ENCODE measurements at places on chromosomes 11 and 22.
A peak's percentile ranks its signal among the peaks of the same experiment; 100 is the strongest.

GRCh38 chr11:116791002-116791812 is 472 bp downstream of the APOA5 start:
- DNase-seq: peak; percentile 84

GRCh38 chr22:38042488-38042790 is 14.8 kb upstream of the PICK1 start:
- no peak for DNase-seq

DNA sequence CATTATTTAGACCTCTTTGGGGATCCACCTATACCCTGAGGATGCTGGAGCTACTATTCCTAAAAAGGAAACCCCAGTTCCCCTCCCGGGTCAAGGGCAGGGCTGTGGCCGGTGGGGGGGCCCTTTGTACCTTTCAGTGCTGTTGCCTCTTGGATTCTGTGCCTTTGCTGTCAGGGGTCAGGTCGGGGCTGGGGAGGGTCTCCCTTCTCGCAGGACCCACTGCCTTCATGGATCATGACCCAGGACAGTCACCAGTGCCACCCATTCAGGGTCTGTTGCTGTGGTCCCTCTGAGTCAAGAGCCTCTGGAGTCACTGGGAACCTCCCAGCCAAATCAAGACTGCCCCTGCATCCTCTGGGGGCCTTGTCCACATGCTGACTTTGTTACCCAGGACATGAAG is 78.1 kb upstream of the CCND1 start:
- no peak for DNase-seq

DNA sequence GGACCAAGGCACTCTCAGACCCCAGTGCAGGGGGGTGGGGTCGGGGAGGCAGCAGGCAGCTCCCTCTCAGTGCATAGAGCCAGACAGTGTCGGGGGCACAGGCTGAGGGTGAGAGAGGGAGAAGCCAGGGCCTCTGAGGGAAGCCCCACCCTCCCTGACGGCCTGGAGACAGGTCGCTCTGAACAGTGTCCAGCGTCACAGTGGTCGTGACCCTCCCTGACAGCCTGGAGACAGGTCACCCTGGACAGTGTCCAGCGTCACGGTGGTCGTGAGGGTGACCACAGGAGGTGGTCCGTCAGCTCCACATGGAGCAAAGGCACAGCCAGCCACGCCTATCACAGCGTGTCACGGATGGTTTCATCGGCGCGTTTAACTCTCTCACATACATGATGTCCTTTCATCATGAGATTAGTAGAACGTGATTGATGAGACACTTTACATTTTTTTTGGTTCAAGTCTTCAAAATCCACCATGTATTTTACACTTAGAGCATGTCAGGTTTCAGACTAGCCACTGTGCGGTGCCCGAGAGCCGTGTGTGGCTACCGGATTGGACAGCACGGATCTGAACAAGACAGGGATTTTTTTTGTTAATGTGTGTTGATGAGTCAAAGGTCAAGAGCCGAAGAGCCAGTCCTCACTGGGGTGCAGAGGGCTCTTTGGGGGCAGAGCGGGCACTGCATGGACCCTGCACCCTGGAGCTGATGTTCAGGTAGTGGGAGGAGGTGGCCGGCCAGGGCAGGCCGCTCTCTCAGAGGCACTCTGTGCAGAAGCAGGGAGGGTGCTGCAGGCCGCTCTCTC is 23.9 kb upstream of the PANX2 start:
- DNase-seq: peak; percentile 87

DNA sequence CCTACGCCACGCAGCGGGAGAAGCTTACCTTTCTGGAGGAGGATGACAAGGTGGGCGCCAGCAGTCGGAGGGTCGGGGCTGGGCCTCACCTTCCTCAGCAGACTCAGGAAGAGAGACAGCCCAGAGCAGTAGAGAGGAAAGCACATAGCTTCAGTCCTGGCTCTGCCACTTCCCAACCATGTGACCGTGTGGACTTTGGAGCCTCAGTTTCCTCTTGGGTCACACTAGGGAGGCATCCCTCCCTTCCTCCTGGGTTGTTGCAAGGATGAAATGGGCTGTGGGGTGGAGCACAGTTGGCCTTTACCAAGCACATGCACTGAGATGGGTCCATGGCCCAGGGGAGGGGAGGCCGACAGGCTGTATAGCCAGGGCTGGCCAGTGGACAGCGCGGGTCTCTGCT is 12.9 kb downstream of the DPP3 start:
- DNase-seq: no peak

- peak; percentile 81 for DNase-seq
Measured at GRCh38 chr11:113113801-113114704, 152.8 kb downstream of the NCAM1 start.

DNA sequence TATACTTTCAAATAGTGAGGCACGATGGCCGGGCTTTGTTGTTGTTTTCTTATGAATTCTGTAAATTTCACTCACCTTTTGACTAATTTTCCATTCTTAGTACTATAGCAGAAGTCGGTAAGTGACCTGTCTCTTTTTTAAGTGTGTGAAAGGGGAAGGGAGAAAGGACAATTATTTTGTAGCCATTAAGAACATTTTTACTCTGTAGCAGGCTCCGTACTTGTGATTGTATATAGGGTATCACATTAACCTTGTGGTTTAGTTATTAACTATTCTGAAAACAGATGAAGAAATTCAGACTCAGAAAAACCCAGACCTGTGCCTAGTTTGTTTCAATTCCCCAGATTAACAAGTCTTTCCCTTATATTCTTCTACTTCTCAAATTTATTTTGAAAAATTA is 78.7 kb downstream of the CASP12 start:
- DNase-seq: no peak

Measured in DMS53 (cell line).